Suprapubic skin (tissue), 4 donors: ENCODE measurements at places on chromosomes 5 and 9.
A peak's percentile ranks its signal among the peaks of the same experiment; 100 is the strongest.

DNA sequence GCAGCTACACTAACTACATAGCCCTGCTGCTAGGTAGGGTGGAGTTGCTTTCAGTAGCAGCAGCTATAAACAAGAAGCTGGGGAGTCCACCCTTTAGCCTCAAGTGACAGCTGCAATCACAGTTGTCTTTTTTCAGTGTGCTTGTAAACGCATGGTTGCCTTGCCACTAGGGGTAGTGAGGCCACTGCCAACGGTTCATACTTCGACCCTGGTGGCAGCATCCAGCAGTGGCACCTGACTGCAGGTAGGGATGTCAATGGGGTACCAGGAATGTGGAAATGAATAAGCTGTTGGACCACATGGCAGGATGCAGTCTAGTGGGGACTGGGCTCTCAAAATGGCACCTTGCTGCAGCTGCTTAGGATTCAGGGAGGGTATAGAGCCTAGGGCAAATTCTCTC is 367.2 kb downstream of the RASEF start:
- no peaks in the 10 kb centered on the region for H3K27me3 ChIP-seq
- no peak overlapping the region for H3K27ac ChIP-seq
- DNase-seq: no peak
- H3K36me3 ChIP-seq: no peaks in the 10 kb centered on the region
- no peaks in the 10 kb centered on the region for H3K4me1 ChIP-seq
- no peak overlapping the region for H3K4me3 ChIP-seq

GRCh38 chr5:123207852-123208251 is 118.8 kb downstream of the PRDM6 start:
- H3K27me3 ChIP-seq: no peaks in the 10 kb centered on the region
- no peak overlapping the region for H3K4me3 ChIP-seq
- H3K36me3 ChIP-seq: no peaks in the 10 kb centered on the region
- H3K4me1 ChIP-seq: peaks cover 3% of the 10 kb centered on the region

GRCh38 chr5:149002053-149002452 is 60.8 kb downstream of the SH3TC2 start:
- H3K27me3 ChIP-seq: no peaks in the 10 kb centered on the region
- H3K27ac ChIP-seq: no peak overlapping the region
- no peak for DNase-seq
- no peaks in the 10 kb centered on the region for H3K36me3 ChIP-seq

GRCh38 chr5:54000011-54000410 is 310.4 kb downstream of the ARL15 start:
- no peaks in the 10 kb centered on the region for H3K27me3 ChIP-seq
- no peaks in the 10 kb centered on the region for H3K36me3 ChIP-seq
- H3K4me1 ChIP-seq: peaks cover 3% of the 10 kb centered on the region
- no peak overlapping the region for H3K27ac ChIP-seq
- no peak for DNase-seq

DNA sequence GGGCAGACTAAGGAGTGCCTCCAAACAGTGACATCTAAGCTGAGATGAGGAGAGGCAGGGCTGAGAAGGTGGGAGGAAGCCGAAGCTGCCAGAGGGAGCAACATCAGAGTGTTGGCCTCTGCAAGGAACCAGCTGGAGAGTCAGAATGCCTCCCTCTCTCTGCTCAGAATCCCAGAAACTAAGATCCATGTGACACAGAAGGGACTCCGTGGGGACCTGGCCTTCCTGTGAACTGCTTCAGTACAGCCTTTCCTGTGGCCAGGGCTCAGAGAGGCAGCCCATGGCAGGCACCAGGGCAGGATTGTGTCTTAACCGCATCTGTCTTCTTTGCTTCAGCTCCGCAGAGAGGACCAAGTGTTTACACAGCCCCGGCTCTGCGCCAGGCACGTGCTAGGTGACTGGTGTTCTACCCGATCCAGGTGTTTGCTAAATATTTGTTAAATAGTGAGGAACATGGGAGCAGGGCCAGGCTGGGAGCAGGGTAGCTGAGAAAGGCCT is 33.5 kb downstream of the KCNMB1 start:
- peaks cover 21% of the 10 kb centered on the region for H3K27me3 ChIP-seq
- peaks cover 47% of the 10 kb centered on the region for H3K4me1 ChIP-seq
- no peaks in the 10 kb centered on the region for H3K36me3 ChIP-seq
- H3K27ac ChIP-seq: no peak overlapping the region
- DNase-seq: no peak

GRCh38 chr9:87515588-87516221 is 18.0 kb downstream of the DAPK1 start:
- H3K27me3 ChIP-seq: no peaks in the 10 kb centered on the region
- H3K27ac ChIP-seq: peak overlapping the region; percentile 33
- H3K36me3 ChIP-seq: no peaks in the 10 kb centered on the region
- no peak for DNase-seq
